Upper lobe of right lung (tissue), 1 donor: ENCODE measurements at places on chromosomes 3 and 15. TPM values are rescaled to one million over a fixed set of nuclear protein-coding genes. Genes with fewer than 3 reads are reported as not detected.
A peak's percentile ranks its signal among the peaks of the same experiment; 100 is the strongest.

DNA sequence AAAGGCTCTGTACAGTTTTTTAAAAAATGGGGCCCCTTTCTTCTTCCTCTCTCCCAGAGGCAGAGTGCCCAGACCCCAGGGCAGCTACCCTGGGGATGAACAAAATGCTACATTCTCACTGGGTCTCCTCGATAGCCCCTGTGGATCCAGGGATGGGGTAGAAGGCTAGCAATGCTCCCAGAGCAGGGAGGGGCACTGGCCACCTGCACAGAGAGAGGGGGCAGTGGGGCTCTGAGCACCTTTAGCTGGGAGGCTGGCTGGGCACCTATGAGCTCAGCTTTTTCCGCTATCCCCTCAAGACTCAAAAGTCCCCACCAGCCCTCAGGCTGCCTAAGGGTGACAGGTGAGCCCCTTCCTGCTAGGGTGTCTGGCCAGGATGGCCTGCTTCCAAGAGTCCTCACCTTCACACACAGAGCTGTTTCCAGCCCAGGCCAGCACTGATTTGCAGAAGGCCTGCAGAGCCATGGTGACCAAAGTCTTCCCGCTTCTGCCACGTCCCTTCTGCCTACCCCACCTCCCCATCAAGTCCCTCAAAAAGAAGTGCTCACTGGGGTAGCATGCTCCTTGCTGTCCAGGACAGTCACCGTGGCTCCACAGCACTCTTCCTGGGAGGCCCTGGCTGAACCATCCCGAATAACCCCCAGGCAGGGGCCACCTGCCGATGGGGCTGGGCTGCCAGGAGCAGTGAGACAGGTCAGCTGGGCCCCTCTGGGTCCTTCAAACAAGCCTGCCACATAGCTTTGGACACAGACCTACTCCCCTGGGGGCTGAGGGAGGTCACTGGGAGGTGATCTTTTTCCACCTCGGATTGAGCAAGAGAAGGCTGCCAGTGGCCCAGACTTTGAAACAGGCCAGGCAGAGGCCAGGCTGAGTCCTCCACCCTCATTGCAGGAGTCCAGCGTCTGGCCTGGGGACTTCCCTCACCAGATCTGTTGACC is 20.4 kb downstream of the BMF start:
- no peak overlapping the region for H3K4me3 ChIP-seq
- peak overlapping the region; percentile 8 for H3K27ac ChIP-seq
- H3K27me3 ChIP-seq, result no peaks in the 10 kb centered on the region
- DNase-seq, result peak; percentile 60
- H3K36me3 ChIP-seq, result peaks cover 14% of the 10 kb centered on the region
- H3K4me1 ChIP-seq, result peaks cover 32% of the 10 kb centered on the region

DNA sequence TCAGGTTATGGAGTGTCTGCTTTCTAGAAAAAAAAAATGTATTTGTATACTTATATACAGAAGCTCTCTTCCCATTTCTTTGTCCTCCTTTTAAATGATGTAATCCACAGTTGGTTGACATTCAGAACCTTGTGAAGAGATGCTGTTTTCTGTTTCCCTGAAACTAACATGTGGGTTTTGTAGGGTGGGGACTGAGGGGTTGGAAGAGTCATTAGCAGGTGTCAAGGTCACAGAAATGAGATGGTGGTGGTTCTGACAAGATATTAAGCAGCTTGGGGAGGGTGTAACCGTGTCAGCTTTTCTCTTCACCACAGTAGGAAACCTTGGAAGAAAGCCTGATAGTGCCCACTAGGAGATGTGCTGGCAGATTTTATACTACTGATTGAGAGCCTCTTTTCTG is 2.4 kb downstream of the RASA2 start:
- no peak for DNase-seq
- peaks cover 16% of the 10 kb centered on the region for H3K4me1 ChIP-seq
- H3K27me3 ChIP-seq, result no peaks in the 10 kb centered on the region
- H3K36me3 ChIP-seq, result no peaks in the 10 kb centered on the region
- H3K27ac ChIP-seq, result no peak overlapping the region
- no peak overlapping the region for H3K4me3 ChIP-seq

- no peak overlapping the region for H3K4me3 ChIP-seq
- H3K27ac ChIP-seq, result no peak overlapping the region
- no peak for DNase-seq
- H3K4me1 ChIP-seq, result peaks cover 7% of the 10 kb centered on the region
- H3K36me3 ChIP-seq, result no peaks in the 10 kb centered on the region
These were observed 44.1 kb downstream of the CTXND1 start for GRCh38 chr15:80207887-80208286.

- H3K27ac ChIP-seq, result peak overlapping the region; percentile 78
- peaks cover 17% of the 10 kb centered on the region for H3K4me1 ChIP-seq
- no peaks in the 10 kb centered on the region for H3K36me3 ChIP-seq
- DNase-seq, result no peak
- peak overlapping the region; percentile 85 for H3K4me3 ChIP-seq
- H3K27me3 ChIP-seq, result no peaks in the 10 kb centered on the region
These were observed 498 bp upstream of the SEMA4B start for GRCh38 chr15:90200534-90201129.

- H3K4me3 ChIP-seq, result no peak overlapping the region
- no peaks in the 10 kb centered on the region for H3K4me1 ChIP-seq
- no peaks in the 10 kb centered on the region for H3K36me3 ChIP-seq
- DNase-seq, result no peak
These were observed 211.8 kb downstream of the TP63 start for GRCh38 chr3:189842681-189843602.

- peak overlapping the region; percentile 93 for H3K27ac ChIP-seq
- H3K4me1 ChIP-seq, result peaks cover 29% of the 10 kb centered on the region
- H3K27me3 ChIP-seq, result no peaks in the 10 kb centered on the region
- peak overlapping the region; percentile 93 for H3K4me3 ChIP-seq
- DNase-seq, result no peak
These were observed 1.4 kb upstream of the AP4E1 start for GRCh38 chr15:50906954-50907600.

DNA sequence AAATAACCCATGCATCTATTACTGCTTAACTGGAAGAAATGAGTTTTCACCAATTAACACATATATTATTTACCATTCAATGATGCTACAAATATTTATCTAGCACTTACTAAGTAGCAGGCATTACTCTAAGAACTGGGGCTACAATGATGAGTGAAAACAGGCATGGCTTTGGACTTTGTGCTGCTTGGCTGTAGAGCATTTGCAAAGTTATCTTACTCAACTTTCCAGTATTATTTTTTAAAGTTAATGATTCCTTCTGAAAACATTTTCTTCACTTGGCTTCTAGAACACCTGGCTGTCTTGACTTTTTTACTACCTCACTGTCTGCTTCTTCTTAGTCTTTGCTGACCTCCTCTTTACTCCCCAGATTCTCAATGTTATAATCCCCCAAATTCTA is 1.8 kb downstream of the C3orf33 start:
- no peak for DNase-seq
- no peak overlapping the region for H3K4me3 ChIP-seq
- no peaks in the 10 kb centered on the region for H3K27me3 ChIP-seq
- H3K36me3 ChIP-seq, result peaks cover 9% of the 10 kb centered on the region
- no peak overlapping the region for H3K27ac ChIP-seq
- H3K4me1 ChIP-seq, result peaks cover 4% of the 10 kb centered on the region

DNA sequence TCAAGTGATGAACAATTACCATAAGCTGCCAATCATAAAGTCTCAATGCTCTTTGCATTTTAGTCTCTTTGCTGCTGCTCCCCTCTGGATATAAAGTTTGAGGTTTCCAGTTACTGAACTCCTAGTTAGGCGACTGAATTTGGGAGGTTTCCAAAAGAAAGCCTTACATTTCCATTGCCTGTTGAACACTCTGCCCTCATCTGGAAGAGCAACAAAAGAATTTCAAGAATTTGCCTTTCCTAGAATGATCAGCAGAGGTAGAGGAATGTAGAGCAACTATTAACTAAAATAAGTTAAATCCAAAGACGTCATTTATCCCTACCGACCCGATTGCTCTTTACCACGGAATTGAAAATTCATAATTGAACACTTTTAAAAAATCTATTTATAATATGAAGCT is 53.4 kb upstream of the PRICKLE2 start:
- H3K27ac ChIP-seq, result no peak overlapping the region
- DNase-seq, result no peak
- H3K4me1 ChIP-seq, result no peaks in the 10 kb centered on the region
- no peaks in the 10 kb centered on the region for H3K27me3 ChIP-seq

DNA sequence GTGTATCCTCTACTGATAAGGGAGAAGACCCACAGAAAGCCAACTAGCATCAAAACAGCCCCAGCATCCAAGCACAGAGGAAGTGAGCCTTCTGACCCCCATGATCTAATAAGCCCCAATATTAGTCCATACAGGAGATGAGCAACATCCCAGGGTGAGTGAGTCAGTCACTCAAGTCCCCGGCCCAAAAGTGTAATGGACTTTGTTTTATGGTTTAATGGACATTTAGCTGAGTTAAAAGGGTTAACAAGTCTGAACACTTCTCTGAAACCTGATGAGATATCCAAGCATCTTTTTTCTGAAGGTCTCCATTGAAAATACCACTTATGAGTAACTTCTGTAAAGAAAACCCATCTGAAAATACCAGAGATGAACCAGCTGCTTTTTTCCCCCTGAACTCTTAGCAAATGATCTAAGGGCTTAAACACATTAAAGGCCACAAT is 115.6 kb downstream of the GREM1 start:
- no peaks in the 10 kb centered on the region for H3K27me3 ChIP-seq
- no peak overlapping the region for H3K27ac ChIP-seq
- no peaks in the 10 kb centered on the region for H3K36me3 ChIP-seq
- H3K4me1 ChIP-seq, result no peaks in the 10 kb centered on the region
- no peak overlapping the region for H3K4me3 ChIP-seq

DNA sequence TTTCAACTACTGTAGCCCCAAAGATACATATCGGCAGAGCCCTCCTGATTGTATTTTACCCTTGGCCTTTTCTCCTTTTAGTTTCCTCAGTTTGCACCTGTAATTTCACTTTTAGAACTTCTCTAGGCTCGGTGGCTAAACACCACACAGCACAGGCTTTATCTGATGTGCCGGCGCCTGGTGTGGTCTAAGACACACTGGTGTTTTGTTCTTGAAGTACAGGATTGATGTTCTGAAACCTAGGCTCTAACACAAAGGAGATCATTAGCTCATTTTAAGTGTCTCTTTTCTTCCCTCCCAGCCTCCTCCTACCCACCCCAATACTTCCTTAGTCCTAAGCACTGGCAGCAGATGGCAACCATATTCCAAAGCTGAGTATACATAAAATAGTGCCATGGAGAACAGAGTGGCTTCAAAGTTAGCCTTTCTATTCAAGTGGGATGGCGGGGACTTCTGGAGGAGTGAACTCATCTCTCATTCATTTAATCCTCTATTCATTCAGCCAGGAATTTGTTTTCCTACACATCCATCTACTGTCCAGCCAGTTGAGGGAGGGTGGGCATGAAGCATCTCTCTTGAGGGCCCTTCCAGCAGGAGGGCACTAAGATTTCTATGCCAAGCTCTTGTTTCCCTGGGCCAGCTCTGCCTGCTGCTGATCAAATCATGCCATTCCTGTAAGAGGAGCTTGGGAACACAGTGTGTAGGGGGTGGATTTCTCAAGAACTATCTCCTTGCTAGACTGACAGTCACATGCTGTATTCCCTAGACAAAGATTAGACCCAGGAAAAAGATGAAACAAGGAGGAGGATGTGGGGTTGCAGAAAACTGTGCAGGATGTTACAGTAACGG is 71.2 kb downstream of the TIGIT start:
- no peaks in the 10 kb centered on the region for H3K36me3 ChIP-seq
- H3K27me3 ChIP-seq, result no peaks in the 10 kb centered on the region
- no peak for DNase-seq
- peaks cover 6% of the 10 kb centered on the region for H3K4me1 ChIP-seq
- H3K27ac ChIP-seq, result no peak overlapping the region

GRCh38 chr3:13019243-13020095 is 53.8 kb downstream of the IQSEC1 start:
- H3K4me3 ChIP-seq, result no peak overlapping the region
- H3K27ac ChIP-seq, result no peak overlapping the region
- no peaks in the 10 kb centered on the region for H3K27me3 ChIP-seq
- peaks cover 30% of the 10 kb centered on the region for H3K4me1 ChIP-seq

DNA sequence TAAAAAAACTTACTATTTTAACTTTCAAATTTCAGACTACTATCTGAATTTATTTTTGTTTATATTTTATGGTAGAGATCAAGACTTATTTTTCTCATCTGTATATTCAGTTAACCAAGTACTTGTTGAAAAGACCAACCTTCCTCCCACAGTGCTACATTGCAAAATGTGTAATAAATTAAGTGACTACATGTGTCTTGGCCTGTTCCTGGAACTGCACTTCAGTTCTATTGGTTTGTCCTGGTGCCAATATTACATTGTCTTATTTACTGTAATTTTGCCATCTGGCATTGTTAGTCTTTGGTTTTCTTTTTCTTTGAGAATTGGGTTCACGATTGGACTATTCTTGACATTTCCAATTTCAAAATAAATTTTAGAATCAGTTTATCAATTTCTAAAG is 138.4 kb upstream of the KCNMB2 start:
- H3K36me3 ChIP-seq, result no peaks in the 10 kb centered on the region
- H3K4me1 ChIP-seq, result peaks cover 6% of the 10 kb centered on the region
- no peaks in the 10 kb centered on the region for H3K27me3 ChIP-seq
- no peak for DNase-seq
- no peak overlapping the region for H3K27ac ChIP-seq

GRCh38 chr15:77984446-77984861 is 93.1 kb downstream of the TBC1D2B start:
- DNase-seq, result peak; percentile 44
- H3K27me3 ChIP-seq, result no peaks in the 10 kb centered on the region
- H3K4me1 ChIP-seq, result no peaks in the 10 kb centered on the region
- H3K4me3 ChIP-seq, result no peak overlapping the region

DNA sequence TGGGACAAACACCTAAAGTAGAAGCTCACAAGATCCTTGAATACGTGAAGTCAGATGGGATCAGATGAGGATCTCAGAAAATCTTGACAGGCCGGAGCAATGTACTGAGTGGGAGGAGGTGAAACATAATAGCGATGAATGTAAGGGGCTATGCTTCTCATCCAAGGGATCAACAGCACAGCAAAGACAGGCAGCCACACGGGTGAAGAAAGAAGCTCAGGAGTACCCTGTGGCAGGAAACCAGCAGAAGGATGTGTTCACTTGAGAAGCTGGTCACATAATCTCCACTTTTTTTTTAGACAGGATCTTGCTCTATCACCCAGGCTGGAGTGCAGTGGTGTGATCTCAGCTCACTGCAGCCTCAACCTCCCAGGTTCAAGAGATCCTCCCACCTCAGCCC is 92.4 kb downstream of the MEGF11 start:
- peaks cover 4% of the 10 kb centered on the region for H3K27me3 ChIP-seq
- H3K4me3 ChIP-seq, result no peak overlapping the region
- no peak overlapping the region for H3K27ac ChIP-seq
- no peaks in the 10 kb centered on the region for H3K36me3 ChIP-seq
- no peaks in the 10 kb centered on the region for H3K4me1 ChIP-seq

The ZNF197 gene
- total RNA-seq, result 14.2 TPM

The CNTN6 gene
- total RNA-seq, result 9.2 TPM

The CSTA gene
- 22.3 TPM for total RNA-seq

The SLC9C1 gene
- not detected for total RNA-seq

The AP3B2 gene
- total RNA-seq, result 3.8 TPM

The ESYT3 gene
- total RNA-seq, result 66.4 TPM
